ENCODE measurements at places on chromosomes 2 and 18.

DNA sequence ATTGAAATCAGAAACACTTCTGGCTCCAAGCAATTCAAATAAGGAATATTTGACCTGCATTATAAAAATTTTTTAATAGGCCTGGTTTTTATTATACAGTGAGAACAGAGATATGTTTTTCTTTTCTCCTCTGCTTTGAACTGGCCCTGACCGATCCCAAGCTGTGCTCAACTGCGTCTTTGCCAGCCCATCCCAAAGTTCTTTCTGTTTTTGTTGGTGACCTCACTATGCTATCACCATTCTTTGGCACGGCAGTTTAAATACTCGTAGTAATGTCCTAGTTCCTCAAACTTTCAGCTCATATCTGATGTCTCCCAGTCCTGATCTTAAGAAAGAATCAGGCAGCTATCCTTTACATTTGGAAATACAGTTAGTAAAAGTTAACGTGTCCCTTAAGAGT lies 42.3 kb upstream of the NETO1 start:
- no peak for DNase-seq

GRCh38 chr2:106332054-106332453 lies 136.2 kb downstream of the RGPD3 start:
- DNase-seq, result no peak

DNA sequence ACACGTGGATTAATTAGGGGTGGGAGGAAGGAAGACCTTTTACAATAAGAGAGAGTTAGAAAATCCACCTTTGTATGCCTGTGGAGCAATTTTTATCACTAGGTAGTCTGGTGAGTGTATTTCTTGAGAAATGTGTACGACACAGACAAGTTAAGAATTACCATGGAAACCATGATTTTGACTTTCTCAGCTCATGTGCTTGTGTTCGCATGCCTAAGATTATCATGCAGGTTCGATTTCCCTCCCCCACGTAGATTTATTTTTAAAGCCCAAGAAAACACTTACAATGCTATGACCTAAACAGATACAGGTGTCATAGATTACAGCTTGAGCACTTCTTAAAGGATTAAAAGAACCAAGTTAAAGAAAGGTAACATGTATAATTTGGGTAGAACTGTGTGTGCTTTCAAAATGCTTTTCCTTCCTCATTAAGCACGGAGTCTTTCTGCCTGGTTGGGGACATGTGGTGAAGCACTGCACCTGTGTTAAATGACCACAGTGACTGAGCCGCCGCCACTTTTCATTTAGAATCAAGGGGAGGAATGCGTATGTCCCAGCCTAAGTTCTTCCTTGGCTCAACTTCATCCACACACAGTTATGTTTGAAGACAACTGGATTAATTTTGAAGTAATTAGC lies 16.6 kb downstream of the SERTAD2 start:
- no peak for DNase-seq

DNA sequence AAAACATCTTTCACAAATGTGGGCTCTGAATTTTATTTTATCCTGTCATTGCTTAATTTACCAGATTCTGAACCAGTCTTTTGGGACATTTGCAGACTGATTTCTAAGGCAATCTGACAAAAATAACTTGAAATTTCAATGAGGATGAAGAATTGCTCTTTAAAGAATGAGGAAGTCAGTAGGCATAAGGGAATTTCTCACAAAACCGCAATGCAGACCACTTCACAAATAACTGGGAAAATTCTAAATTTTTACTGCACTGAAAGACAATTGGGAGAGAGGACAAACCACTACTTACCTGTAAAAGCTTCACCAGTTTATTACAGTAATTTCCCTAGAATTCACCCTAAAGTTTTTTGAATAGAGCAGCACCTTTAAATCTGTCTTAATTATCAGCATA lies 736.3 kb downstream of the NRXN1 start:
- DNase-seq, result no peak

GRCh38 chr2:83650161-83650560 lies 808.9 kb downstream of the SUCLG1 start:
- DNase-seq, result no peak

GRCh38 chr2:189657867-189658266 lies 3.4 kb upstream of the ASNSD1 start:
- no peak for DNase-seq

- DNase-seq, result peak; percentile 50
These were observed 44.1 kb upstream of the HDAC4 start for GRCh38 chr2:239444626-239445577.

DNA sequence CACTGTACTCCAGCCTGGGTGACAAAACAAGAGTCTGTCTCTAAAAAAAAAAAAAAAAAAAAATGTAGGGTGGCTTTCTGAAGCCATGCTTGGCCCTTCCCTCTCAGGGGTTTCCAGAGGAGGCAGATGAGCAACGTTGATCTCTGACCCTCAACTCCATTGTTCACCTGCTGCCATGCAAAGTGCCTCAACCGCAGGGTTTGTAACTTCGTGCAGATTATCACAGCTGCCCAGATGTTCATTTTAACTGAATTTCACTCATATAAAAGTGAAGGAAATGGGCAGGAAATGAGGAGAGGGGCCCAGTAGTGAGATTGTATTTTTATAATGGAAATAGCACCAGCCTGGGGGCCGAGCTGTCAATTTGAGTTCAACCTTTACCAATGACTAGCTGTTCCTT lies 14.9 kb upstream of the B3GNT2 start:
- no peak for DNase-seq

GRCh38 chr18:5900262-5900661 lies 4.9 kb upstream of the TMEM200C start:
- DNase-seq, result no peak

DNA sequence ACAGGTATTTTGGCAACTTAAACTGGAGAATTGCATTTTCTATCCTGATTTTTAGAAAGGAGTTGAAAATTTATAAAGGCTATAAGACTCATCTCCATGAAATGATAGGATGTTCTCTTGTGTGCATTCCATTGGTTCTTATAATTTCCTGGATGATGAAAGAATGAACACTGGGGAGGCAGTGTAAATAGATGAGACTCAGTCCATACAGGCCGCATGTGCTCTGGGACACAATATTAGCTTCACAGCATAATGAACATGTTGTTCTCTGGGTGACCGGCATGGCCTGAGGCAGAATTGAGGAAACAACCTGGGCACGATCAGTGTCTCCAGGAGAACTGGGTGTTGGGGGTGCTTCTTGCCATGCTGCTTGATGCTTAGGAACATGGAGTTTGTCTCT lies 38.8 kb downstream of the AOX1 start:
- DNase-seq, result no peak

All from NCI-H774 (cell line).